ENCODE measurements at places on chromosomes 2 and 18.

DNA sequence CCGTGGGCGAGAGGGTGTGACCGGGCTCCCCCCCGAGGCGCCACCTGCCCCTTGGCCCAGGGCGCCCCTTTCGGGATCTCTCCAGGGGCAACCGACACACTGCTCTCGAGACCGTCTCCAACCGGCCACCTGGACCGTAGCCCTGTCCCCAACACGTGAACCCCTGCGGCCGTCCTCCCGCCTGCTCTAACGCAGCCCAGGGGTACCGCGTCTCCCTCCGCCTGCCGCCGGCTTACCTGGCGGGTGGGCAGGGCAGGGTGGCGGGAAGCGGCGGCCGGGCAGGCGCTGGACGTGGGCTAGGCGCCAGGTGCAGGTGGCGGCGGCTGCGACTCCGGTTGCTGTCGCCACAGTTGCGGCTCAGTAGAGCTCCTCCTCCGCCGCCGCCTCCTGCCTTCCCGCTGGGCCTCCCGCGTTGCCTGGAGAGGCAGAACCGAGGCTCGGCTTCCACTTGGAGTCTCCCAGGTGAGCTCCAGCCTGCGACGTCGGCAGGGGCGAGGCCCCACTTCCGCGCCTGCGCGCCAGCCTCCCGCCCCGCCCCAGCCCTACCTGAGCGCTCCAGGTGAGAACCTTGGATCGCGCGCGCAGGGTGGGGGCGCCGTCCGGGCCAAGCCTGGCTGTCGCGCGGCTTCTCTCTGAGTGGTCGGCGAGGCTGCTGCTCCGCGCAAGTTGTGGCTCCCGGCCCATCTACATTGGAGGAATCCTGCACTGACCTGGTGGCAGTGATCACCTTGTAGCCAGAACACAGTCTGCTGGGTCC, at the start of gene GALNT3:
GALNT3 (minus strand) TSS at position 469 of the 757 bp plus-strand sequence. CDS start 23,547 bp downstream, outside the sequence.
- peak; percentile 52 for DNase-seq

DNA sequence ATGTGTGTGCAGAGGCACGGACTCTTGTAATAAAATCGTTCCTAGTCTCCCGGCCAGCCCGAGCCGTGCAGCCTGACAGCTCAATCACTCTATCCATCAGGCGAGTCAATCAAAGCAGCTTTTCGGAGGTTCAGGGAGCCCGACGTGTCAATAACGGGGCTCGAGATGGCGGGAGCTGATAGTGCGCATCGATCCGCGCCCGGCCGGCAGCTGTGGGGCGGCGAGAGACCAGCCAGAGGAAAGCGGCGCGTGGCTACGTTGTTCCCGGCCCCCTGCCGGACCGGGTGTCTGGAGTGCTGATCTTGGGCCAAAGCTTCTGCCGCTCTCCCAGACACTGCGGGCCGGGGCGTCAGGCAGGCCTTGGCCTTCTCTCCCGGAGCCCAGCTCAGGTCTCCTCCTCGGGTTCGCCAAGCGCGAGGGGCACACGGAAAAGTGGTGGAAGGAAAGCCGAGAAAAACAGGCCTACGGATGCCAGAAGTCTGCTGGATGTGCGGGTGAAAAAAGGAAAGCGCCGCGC, 2.4 kb downstream of the EN1 start:
- DNase-seq, result no peak

GRCh38 chr2:119086327-119086726, 72.2 kb downstream of the C1QL2 start:
- DNase-seq, result no peak

DNA sequence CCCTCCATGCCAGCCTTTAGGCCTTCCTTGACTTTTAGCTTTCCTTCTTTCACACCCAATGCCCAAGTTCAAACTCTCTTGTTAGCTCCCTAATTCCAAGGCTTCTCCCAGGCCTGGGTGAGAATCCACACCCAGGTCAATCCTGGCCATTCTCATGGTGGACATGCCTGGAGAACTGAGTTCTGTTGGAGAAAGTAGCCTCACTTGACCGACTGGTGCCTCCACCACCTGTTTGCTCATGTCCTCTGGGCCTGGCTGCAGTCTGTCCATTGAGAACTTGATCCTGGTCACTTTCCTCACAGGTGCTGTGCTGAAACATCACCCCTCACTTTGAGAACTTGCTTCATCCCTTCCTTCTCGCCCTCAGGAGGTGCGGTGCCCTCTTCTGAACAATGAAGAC, 189.1 kb upstream of the TWIST2 start:
- DNase-seq, result no peak

DNA sequence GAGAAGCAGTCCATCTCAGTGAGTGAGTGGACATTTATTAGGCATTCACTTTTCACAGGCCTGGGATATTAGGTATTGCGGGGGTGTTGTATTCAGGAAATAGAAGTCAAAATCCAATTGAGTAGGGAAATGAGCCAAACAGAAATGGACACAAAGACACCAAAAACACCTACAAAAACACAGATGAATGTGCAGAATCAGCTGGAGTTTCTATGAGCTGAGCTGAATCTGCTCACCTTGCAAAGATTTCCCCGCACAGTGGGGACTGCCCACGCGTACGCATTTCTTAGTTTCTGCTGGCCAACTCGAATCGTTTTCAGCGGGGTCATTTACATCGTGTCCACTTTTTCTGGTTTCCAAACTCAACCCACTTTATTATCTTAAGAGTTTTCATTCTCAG, 160.0 kb downstream of the BCL2 start:
- DNase-seq, result no peak

- peak; percentile 79 for DNase-seq
Observed at GRCh38 chr18:7272311-7273049, 41.6 kb downstream of the LRRC30 start.

- DNase-seq, result no peak
Observed at GRCh38 chr2:172836827-172837226, 101.2 kb downstream of the RAPGEF4 start.

DNA sequence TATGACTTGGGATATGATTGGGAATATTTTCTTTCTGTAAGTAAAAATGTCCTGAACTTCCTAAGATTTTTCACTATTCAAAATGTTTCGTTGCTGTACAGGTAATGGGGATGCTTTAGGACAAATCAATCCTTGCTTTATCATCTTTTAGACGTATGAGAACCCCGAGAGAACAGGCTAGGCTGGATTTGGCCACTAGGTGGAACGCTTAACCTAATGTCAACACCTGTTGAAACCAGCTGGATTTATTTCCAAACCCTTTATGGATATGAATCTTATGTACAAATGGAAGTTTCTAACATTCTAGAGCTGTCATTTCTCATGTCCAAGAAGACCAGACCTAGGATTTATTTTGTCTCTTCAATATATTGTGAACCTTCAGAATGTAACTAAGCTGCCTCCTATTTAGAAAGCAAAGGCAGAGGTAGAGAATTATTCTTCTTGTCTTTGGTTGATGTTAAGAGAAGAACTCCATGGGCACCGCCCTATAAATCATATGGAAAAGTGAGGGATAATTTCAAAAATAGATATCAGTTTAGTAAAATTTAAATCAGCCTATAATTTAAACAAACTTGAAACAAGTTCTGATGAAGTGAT, 96.7 kb downstream of the PMAIP1 start:
- no peak for DNase-seq

GRCh38 chr2:164150604-164151003, 414.8 kb upstream of the FIGN start:
- DNase-seq, result no peak

- DNase-seq, result no peak
Observed at GRCh38 chr2:189442468-189442867, 1.2 kb downstream of the WDR75 start.

GRCh38 chr2:73033142-73033765, 38.3 kb downstream of the SFXN5 start:
- no peak for DNase-seq

GRCh38 chr2:164504253-164504652, 117.0 kb downstream of the GRB14 start:
- DNase-seq, result no peak

DNA sequence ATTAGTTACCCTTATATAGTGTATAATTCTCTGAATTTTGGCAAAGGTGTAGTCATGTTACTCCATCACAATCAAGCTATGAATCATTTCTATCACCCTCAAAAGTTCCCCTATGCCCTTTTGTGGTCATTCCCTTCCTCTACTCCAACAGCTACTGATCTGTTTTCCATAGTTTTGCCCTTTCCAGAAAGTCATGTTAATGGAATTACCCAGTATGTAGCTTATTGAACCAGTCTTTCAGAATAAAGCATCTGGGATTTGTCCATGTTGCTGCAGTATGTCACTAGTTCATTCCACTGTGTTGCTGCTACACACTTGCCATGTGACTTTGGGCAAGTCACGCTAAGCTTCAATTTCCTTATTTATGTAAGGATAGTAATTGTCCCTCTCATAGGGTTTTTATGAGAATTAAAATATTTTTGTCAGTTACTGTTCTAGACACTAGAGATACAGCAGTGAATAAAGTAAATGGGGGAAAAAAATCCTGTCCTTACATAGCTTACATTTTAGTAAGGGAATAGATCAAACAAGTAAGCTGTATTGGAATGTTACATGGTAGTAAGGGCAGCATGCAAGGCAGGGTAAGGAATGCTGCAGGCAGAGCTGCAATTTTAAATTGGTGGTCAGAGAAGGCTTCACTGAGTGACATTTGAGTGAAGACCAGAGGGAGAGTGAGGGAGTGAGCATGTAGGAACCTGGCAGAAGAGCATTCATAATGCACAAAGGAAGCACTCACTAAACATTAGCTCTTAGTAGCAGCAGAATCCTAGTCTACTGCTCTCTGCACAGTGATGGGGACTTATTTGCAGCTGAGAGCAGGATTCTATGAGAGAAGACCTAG, 80.3 kb upstream of the TSPYL6 start:
- DNase-seq, result no peak

DNA sequence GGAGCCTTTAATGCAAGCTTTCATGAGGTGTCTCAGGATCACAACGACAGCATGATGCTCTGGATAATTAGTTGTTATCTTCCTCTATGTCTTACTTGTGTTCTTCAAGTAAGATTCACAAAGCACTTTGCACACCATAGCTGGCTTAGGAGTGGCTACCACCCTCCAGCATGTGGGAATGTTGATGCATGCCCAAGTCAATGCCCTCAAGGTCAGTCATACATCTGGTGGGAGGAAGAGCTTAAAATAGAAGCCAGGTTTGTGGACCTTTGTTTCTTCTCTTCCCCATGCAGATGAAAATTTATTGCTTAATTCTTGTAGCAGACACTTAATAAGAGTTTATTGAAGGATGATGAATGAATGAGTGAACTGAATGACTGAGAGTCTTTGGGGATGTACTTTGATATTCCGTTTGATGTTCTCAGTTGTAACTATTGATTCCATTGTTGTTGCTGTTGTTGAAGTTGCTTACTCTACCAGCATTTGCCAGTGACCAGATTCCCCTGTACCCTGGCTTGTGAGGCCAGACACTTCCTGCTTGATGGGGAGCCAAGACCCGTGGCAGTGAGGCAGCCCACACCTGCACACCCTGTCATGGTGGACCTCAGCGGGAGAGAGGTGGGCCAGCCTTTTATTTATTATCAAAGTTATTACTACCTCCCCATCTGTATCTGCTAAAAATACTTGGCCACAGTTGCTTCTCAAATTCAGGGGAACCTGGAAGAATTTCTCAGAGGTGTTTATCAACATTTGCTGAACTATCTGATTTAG, 137.8 kb downstream of the LAMA3 start:
- no peak for DNase-seq

- DNase-seq, result peak; percentile 90
Observed at GRCh38 chr2:96637385-96638143, 548 bp downstream of the KANSL3 start.

DNA sequence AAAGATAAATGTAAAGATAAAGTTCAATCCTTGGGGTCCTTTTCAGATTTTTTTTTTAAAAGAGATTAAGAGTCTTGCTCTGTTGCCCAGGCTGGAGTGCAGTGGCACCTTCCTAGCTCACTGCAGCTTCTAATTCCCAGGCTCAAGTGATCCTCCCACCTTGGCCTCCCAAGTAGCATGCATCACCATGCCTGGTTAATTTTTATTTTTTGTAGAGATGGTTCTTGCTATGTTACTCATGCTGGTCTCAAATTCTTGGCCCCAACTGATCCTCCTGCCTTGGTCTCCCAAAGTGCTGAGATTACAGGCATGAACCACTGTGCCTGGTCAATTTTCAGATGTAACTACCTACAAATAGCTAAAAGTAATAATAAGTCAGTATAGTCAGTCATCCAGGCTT, 21.1 kb downstream of the NFE2L2 start:
- DNase-seq, result no peak

GRCh38 chr2:97844311-97844859, 131.0 kb downstream of the ZAP70 start:
- no peak for DNase-seq

DNA sequence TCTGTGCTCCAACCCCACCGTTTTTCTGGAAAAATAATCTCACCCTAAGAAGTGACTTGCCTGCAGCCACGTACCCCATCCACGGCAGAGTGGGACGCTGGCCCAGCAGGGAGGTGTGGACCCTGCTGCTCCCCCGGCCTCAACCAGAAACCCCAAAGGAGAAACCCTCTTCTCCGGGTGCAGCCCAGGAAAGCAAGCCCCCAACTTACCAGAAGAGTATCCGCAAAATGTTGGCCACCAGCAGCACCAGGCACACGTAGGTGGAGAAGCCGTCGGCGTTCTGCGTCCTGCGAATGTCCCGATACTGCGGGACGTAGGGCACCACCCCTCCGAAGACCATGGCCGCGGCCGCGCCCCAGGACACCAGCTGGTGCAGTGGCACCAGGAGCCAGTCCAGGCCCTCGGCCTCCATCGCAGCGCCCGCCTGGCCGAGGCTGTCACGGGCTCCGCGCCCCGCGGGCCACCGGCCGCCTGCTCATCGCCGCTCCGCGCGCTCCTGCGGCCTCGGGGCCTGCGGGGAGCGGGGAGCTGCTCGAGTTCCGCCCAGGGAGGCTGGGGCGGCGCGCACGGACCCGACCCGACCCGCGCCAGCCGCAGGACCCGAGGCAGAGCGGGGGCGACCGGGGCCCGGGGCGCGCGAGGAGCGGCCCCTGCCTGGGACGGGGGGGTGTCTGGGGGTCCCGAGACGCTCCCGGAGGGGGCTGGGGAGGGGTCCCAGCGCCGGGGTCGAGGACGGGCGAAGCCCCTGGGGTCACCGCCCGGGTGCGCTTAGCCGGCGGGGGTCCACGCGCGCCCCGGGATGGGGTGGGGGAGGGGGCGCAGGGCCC, 725 bp downstream of the SLC66A2 start:
- DNase-seq, result peak; percentile 69

DNA sequence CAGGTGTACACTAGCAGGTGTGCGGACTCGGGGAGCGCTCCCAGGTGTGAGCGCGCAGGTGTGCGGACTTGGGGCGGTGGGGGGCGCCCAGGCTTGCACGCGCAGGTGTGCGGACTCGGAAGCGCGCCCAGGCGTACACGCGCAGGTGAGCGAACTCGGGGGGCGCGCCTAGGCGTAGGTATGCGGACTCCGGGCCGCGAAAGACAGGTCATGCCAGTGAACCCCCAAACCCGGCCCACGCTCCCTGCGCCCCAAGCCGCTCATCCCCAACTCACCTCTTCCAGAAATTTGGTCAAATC, 342 bp downstream of the CYB5A start:
- DNase-seq, result peak; percentile 67

DNA sequence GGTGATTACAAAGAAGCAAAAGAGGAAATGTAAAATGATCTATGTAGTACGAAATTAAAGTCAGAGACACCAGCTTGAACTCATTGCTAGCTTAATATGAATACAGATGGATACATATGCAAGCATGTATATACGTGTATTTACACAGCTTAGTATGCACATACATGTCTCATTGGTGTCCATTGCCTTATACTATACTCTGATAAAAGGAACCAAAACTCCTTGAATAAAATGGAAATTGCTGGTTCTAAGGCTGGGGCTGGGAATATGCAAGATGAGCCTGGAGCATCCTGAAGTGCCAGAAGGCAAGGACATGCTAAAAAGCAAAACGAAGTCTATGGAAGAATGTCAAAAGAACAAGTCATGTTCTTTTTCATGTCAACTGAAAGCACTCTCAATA, 1424.4 kb upstream of the SLC39A10 start:
- no peak for DNase-seq
